ENCODE measurements at places on chromosomes 1 and 21. TPM values are rescaled to one million over a fixed set of nuclear protein-coding genes. Genes with fewer than 3 reads are reported as not detected.

Gene THEM5
- not detected for total RNA-seq

Gene ETV3L
- not detected for total RNA-seq

Gene PDZK1
- not detected for total RNA-seq

Gene OR2M5
- total RNA-seq, result not detected

Gene LMX1A
- 0.67 TPM for total RNA-seq

Gene ADAMTS1
- 75.7 TPM for total RNA-seq

Gene SH2D2A
- 5.2 TPM for total RNA-seq

Gene VAV3
- total RNA-seq, result 9.0 TPM

Gene TAL1
- 8.1 TPM for total RNA-seq

Gene CDK18
- 16.7 TPM for total RNA-seq

Gene ORC1
- 1.0 TPM for total RNA-seq

Gene OXCT2
- 0.46 TPM for total RNA-seq

Gene RHOC
- total RNA-seq, result 218 TPM

Gene LRRC53
- total RNA-seq, result not detected

Gene CFAP298
- total RNA-seq, result 42.8 TPM

Gene FCRL4
- not detected for total RNA-seq

Gene TFF2
- not detected for total RNA-seq

Data from upper lobe of left lung (tissue), 6 donors.